ENCODE measurements at places on chromosomes 16 and 17.

- DNase-seq = no peak
Measured at GRCh38 chr17:81417049-81417878, 22.0 kb downstream of the BAHCC1 start.

DNA sequence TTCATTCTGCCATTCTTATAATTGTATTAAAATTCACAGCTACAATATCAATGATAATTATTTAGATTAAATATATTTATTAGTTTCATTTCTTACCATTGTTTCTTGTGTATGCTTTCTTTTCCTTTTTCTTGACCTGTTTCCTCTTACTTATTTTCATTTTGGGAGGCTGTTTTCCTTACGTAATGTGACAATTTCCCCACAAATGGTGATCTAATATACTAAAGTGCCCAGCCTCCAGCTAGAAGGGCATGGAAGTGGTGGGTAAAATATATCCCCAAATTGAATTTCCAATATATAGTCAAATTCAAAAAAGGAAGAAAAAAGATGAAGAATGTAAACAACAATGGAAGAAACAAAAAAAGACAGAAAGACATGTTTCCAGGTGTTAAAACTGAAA lies 1.5 kb upstream of the ABCA6 start:
- no peak for DNase-seq

DNA sequence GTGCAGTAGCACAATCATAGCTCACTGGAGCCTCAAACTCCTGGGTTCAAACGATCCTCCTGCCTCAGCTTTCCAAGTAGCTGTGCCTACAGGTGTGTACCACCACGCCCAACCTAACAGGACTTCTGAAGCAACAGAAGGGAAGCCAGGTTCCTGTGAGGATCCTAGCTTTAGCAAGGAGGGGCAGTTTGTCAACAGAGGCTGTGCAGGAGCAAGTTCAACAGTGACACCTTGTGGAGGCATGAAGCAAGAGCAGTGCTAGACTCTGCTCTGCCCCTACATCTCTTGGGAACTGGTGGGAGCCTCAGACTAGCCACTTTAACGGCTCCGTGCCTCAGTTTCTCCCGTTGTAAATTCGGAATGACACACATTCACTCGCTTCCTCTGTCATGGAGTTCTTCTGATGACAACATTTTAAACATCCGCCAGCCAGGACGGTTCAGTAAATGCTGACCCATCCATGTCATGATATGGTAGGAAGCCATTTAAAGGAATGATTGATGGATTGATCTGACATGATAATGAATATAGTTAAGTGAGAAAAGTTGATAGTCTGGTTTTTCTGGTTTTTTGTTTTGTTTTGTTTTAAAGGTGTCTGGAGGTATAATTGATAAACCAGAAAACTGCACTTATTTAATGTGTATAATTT lies 218.7 kb downstream of the MRTFB start:
- no peak for DNase-seq

GRCh38 chr17:59694344-59694743 lies 12.9 kb downstream of the PTRH2 start:
- no peak for DNase-seq

- no peak for DNase-seq
Measured at GRCh38 chr17:2266045-2266864, 37.3 kb downstream of the SMG6 start.

GRCh38 chr16:67192781-67193361 lies 916 bp downstream of the E2F4 start:
- no peak for DNase-seq

GRCh38 chr16:75195811-75196790 lies 10.9 kb downstream of the CTRB2 start:
- no peak for DNase-seq

- DNase-seq = no peak
Measured at GRCh38 chr17:28719021-28719433, 758 bp upstream of the RPL23A start.

DNA sequence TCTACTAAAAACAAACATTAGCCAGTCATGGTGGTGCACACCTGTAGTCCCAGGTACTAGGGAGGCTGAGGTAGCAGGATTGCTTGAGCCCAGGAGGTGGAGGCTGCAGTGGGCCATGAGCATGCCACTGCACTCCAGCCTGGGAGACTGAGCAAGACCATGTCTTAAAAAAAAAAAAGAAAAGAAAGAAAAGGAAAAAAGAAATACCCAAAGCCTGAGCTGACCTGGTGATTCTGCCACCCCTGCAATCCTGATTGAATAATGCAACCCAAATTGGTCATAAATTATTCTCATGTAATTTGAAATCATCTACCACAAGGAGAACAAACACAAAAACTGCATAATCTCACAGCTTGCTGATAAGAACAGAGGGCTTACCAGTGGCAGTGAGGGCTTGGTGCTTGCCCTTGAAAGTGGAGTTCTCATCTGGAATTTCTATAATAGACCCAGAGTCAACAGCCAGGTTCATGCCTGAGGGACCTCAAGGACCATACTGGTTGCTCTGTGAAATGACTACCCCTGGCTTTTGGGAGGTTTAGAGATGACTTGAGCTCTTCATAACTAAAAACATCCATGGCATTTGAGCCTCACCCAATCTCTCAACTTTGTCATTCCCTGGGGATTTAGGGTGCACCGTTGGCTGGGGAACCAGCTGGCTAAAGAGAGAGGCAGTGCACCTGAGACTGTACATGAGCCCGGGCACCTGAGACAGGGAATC lies 35.4 kb upstream of the TMC5 start:
- no peak for DNase-seq

DNA sequence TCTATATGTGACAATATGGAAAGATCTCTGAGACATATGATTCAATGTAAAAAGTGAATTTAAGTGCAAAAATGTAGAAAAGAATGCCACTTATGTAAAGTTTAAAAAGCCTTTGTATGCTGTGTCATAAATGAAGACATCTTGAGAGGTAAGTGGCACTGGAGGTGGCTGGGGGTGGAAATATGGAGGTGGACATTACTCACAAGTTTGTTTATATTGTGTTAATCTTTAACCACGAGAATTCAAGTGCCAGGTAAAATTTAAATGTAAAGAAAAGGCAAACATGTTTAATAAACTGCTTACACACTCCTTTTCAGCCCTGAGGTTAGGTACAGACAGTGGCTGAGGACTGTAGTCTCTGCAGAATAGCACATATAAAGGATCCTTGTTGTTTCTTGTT lies 235.1 kb downstream of the ABCC12 start:
- DNase-seq = no peak

- DNase-seq = no peak
Measured at GRCh38 chr17:49224198-49224996, 6.2 kb downstream of the PHOSPHO1 start.

GRCh38 chr16:22736791-22737190 lies 77.2 kb upstream of the HS3ST2 start:
- no peak for DNase-seq

DNA sequence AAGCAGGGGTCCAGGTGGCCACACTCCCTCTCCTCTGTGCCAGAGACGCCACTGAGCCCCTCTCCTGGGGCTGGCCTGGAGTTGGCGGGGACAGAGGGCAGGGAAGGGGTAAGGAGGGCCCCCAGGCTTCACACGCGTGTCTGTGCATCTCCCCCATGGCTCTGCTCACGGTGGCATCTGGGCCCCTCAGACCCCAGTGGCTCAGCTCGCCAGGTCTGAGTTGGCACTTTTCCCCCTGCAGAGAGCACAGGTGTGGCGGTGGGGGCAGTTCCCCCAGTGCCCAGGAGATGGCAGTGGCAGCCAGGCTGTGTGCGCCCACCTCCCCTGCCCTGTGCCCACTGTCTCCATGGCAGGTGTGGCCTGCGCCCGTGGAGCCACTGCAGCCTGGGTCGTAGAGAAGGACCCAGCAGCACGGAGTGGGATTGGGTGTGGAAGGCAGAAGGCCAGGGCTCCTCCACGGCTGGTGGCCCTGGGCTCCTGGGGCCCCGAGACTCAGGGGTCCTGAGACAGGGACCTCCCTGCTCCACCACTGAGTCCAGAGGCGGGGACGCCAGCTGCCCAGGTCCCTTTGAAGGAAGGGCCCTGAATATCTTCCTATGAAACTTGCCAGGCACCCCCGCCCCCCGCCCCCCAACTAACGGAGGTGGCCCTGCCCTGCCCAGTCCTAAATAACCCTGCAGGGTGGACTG lies 4.3 kb upstream of the APRT start:
- no peak for DNase-seq

DNA sequence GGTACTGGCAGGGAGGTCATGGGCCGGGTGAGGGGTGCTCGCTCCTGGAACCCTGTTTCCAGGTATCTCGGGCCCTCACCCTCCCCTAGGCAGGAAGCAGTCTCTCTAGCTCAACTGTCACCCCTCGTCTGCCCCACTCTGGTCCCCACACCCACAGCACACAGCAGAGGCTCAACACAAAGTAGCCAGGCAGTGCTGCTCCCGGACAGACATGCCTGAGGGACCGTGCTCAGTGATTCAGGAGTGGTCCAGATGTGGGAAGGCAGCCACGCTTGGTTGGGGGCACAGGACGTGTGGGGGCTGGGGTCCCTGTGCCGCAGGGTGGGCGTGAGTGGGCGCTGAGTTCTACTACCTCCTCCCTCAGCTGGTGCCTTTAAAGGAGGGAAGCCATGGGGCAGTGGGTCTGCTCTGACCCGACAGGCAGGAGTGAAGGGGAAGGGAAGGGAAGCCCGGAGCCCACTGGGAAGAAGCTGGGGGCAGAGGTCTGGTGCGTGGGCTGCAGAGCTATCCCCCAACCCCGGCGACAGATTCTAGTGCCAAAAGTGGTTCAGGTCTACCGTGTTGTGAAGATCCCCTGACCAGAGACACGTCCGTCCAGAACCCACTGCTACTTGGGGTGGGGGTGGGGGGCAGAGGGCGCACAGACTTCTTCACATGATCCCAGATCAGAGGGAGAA lies 11.8 kb downstream of the SLC16A3 start:
- no peak for DNase-seq
